ENCODE measurements at places on chromosomes 7 and 10.

DNA sequence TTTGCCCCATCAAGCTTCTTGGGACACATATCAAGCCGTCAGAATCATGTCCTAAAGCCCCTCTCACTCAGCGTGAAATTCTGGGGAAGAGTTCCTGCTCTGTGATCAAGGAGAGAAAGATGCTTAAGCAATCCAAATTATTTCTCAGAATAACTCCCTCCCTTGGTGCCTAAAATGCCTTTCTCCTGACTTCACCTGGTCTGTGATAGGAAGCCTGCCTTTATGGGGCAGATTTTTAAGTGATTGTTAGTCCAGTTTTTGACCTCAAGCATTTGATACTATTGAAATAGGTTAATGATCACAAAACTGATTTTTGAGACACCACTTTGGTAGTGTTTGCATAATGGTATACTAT lies 76.4 kb upstream of the MAGI2 start:
- no peak for DNase-seq

- no peak for DNase-seq
Observed at GRCh38 chr10:49207936-49208487, 19.8 kb upstream of the TMEM273 start.

DNA sequence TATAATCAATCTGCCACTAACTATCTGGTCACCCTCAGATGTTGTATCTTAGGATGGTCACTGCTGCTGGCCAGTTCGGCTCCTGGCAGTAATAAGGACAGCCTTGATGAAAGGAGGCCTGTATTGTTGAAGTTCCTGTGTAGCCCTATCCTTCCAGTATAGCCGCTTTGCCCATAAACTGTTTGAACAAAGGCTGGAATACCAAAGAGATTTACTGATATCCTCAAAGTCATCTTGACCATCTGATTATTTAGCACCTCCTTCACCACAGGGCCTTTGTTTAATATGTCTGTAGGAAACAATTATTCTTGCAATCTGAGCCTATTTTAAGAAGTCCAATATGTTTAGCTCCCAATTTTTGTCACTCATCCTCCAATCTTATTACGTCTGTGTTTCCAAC lies 77.7 kb downstream of the HYCC1 start:
- no peak for DNase-seq

DNA sequence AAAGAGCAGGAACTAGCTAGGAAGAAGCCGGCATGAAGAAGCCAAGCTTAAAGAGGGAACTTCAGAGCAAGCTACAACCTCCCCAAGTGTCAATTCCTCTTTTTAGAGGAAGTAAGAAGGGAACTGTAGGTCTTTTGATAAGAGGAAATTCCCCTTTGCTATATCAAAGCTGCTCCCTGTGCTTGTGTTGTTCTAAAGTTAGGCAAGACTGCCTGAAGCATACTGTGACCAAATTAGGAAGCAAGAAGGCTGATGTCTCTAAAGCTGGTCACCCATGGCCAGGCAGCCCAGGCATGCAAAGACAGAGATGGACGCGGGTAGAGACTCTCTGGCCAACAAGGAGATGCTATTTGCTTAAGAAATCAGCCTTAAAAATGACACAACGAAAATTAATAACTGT lies 87.9 kb downstream of the RNF216 start:
- no peak for DNase-seq

- DNase-seq: no peak
Observed at GRCh38 chr10:35329520-35329919, 6.8 kb upstream of the CCNY start.

- no peak for DNase-seq
Observed at GRCh38 chr7:105617280-105618015, 36.2 kb upstream of the EFCAB10 start.

DNA sequence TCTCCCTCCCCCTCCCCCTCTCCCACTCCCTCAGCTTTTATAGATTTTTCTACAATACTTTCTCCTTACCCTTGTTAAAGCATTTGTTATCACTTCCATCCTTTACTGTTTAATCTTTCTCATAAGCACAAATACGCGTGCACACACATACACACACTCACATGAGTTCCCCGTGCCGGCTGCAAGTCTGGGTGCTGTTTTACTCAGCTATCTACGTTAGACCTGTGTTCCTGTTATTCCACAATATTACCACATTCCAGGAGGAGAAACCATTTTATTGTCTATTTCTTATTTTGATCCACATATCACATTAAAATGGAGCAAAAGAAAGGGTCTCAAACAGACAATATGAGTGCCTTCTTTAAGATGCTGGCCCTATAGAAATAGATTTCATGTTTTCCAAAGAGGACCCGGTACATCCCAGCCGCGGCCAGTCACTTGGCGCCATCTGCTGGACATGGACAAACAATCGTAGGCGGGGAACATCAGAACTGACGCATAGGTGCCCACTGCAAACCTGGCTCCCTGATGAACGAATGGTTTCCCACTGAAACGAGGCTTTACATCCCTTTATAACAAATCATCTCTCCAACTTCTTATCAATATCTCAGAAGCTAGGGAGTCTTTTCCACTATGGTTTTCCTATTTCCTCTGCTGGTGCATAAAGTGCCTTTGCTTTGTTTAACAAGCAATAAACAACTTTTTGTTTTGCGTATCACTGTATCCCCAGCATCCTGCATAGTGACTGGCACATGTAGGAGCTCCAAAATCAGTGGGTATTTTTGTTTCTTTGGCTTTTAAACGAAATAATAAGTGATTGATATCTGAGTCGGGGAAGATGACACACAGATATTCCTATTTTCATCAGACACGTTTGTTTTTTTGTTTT lies 25.2 kb upstream of the OPTN start:
- peak; percentile 39 for DNase-seq

DNA sequence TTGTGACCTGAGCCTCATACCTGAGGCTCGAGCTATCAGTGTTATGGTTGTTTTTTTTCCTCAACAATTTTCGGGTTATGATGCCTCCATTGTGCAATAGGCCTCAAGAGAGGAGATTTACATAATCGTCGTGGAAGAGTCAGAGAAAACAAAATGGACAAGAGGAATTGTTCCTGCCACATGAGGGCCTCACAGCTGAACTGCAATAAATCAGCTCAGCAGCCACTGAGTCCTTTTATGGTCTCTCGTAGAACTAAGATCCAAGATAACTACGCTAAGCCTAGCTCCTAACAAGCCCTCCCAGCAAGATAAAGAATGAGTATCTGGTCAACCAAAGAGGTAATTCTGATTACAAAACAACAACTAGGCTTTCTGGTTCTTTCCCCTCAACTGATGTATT lies 336.8 kb downstream of the WDR11 start:
- DNase-seq: no peak

DNA sequence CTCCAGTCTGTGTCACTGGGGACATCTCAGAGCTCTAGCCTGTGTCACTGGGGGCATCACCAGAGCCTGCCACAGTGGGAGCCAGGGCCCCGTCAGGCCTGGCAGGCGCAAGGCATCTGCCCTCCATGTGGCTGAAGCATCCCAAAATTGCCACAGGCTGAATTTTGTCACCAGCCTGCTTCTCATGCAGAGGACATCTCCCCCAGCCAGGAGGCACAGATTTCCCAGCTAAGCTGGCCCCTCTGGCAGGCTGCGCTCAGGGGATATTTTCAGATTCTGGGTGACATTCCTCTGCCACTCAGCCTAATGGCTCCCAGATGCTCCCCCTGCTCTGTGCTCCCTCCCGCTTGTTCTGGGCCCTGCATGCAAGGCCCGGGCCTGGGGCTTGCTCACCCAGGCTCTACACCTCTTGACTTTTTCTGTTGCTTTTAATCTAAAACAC lies 64.6 kb downstream of the COL13A1 start:
- DNase-seq: no peak

GRCh38 chr10:12400266-12400931 lies 51.1 kb downstream of the CAMK1D start:
- no peak for DNase-seq

GRCh38 chr7:28157831-28158416 lies 22.7 kb downstream of the JAZF1 start:
- DNase-seq: no peak
